ENCODE measurements at places on chromosomes 11 and 22.

- no peak overlapping the region for H3K4me3 ChIP-seq
- no peak overlapping the region for H3K27ac ChIP-seq
- no peak for DNase-seq
- peaks cover 5% of the 10 kb centered on the region for H3K4me1 ChIP-seq
Measured at GRCh38 chr11:44568658-44569473, 3.4 kb downstream of the CD82 start.

DNA sequence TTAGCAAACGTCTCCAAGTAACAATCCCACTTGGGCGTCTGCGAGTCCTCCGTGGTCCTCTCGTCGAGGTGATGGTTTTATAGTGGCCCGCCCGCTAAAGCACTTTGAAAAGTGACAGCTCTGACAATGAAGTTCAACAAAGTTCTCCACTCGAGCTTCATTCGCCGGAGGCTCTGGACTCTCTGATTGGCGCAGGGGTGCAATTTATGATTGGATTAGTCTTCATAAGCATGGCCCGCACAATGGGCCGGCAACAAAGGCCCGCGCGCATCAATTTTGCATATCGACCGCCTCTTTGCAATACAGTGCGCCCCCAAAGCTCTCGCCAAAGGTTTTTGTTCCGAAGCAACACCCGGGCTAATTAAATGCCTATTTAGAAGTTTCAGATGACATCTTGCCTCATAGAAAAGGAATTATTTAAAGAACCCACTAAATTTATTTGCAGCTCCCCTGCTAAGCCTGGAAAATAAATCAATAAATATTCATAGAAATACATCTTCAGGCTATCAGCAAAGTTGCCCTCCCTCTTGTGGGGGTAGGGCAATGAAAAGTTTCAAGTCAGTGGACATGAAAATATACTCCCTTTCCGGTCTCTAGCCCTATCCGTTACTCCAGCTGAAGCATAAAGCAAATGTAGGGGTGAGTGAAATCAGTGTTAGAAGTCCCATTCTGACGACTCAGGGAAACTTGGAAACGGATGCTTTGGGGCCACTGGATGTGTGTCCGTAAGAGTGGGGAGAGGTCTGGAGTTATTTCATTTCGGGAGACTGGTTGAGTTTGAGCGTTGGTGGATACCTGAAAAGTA is at the start of gene DBX1:
Gene DBX1, minus strand, starts transcription at position 51 of the 805 bp plus-strand sequence. CDS start 151 bp downstream, outside the sequence.
- DNase-seq, result no peak
- H3K27ac ChIP-seq, result no peak within 1 kb of the TSS
- peaks cover 99% of the 10 kb centered on the region for H3K27me3 ChIP-seq
- H3K4me3 ChIP-seq, result peak within 1 kb of the TSS; percentile 25
- no peaks in the 10 kb centered on the region for H3K36me3 ChIP-seq

GRCh38 chr11:46457021-46457420 is 65.4 kb upstream of the CHRM4 start:
- H3K4me1 ChIP-seq, result peaks cover 7% of the 10 kb centered on the region
- DNase-seq, result no peak
- no peaks in the 10 kb centered on the region for H3K27me3 ChIP-seq
- no peak overlapping the region for H3K27ac ChIP-seq
- H3K4me3 ChIP-seq, result no peak overlapping the region
- no peaks in the 10 kb centered on the region for H3K36me3 ChIP-seq

GRCh38 chr11:116823031-116823843 is at the start of gene APOA4:
Gene APOA4, minus strand, starts transcription at chr11:116823304. Its CDS starts 113 bp downstream, at chr11:116823191.
- no peak within 1 kb of the TSS for H3K4me3 ChIP-seq
- H3K36me3 ChIP-seq, result no peaks in the 10 kb centered on the region
- no peak for DNase-seq

DNA sequence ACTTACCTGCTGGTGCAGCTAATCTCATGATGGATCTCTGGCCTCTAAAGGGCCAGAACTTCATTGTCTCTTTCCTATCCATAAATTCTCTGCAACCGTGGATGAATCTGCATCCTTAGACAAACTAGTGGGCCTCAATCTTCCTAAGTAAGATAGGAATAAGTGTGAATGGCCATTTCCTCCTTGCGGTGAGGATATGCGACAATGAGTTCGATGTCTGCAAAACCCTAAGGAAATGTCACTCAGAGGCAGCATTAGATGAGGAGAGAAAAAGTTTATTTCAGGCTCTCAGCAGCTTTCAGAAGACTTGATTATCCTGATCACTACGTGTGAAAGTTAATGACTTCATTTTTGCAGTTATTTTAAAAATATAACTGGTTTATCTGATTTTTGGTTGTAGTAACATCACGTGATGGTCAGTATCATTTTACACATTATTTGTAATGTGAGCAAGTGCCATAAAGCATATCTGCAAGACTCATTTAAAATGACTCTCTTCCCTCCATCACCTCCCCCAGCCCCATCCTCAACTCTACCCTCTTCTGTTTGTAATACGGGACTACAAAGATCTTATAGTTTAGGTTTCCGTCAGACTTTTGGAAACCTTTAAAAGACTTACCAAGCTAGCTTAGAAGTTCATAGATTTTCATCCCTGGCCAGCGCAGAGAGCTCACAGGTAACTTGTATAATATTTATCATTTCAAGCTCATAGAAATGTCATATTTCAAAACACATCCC is 10.2 kb downstream of the GRAP2 start:
- H3K27ac ChIP-seq, result no peak overlapping the region
- H3K4me1 ChIP-seq, result no peaks in the 10 kb centered on the region
- no peaks in the 10 kb centered on the region for H3K27me3 ChIP-seq
- DNase-seq, result no peak
- no peaks in the 10 kb centered on the region for H3K36me3 ChIP-seq
- no peak overlapping the region for H3K4me3 ChIP-seq

GRCh38 chr11:69592986-69593650 is 47.8 kb upstream of the CCND1 start:
- no peak overlapping the region for H3K27ac ChIP-seq
- no peak for DNase-seq
- H3K27me3 ChIP-seq, result no peaks in the 10 kb centered on the region
- H3K36me3 ChIP-seq, result no peaks in the 10 kb centered on the region

- DNase-seq, result no peak
- no peaks in the 10 kb centered on the region for H3K36me3 ChIP-seq
- no peak overlapping the region for H3K4me3 ChIP-seq
- H3K27ac ChIP-seq, result no peak overlapping the region
- peaks cover 3% of the 10 kb centered on the region for H3K4me1 ChIP-seq
Measured at GRCh38 chr11:78350091-78350645, 67.5 kb downstream of the GAB2 start.

DNA sequence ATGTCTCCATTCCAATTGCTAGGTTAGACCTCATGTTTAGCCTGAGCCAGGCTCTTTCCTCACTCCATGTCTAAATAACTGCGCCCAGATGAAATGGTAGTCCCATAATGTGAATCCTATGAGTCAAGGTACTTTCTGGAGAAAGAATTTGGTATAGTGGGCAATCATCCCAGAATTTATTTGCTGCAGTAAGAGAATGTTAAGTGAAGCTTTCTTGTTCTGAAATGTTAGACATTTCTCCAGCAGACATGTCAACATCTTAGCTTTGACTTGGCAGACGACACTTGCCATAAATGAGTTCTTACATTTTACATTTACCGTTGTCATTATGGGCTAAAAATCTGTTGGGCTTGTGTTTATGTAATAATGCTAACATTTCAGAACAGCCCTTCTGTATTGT is 165.2 kb downstream of the PGR start:
- no peaks in the 10 kb centered on the region for H3K36me3 ChIP-seq
- no peak overlapping the region for H3K4me3 ChIP-seq
- no peak overlapping the region for H3K27ac ChIP-seq

DNA sequence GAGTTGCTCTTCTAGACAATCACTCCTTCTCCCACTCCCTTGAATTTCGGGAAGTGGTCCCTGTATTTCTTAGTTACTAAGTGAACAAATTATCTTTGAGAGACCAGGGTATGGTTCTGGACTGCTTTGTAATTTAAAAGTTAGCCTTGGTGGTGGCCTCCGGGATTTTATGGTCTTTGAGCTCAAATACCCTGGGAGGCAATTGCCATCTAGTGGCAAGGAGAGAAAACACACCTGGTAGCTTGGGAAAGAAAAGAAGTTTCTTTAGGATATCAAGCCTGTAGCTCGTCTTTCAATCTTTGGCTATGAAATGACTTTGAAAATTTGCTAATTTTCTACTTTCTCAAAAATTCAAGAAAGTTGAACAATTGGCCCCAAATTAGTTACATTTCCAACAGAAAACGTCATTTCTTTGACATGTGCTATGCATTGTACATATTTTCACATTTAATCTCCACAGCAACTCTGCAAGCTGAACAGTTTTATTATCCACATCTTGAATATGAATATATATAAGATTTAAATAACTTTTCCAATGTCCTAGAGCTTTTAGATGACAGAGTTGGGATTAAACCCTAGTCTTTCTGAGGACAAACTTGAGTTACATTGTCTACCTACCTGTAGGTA is 39.1 kb downstream of the MMP27 start:
- no peaks in the 10 kb centered on the region for H3K4me1 ChIP-seq
- H3K27ac ChIP-seq, result no peak overlapping the region
- DNase-seq, result no peak
- no peaks in the 10 kb centered on the region for H3K27me3 ChIP-seq
- H3K36me3 ChIP-seq, result no peaks in the 10 kb centered on the region
